ENCODE measurements at places on chromosomes 1 and 21. TPM values are rescaled to one million over a fixed set of nuclear protein-coding genes. Genes with fewer than 3 reads are reported as not detected.

S100A14 gene
- 332 TPM for total RNA-seq

GRCh38 chr1:232590744-232591082 is 39.2 kb downstream of the SIPA1L2 start:
- no peak overlapping the region for H3K4me3 ChIP-seq
- H3K27ac ChIP-seq: no peak overlapping the region
- no peaks in the 10 kb centered on the region for H3K36me3 ChIP-seq
- no peaks in the 10 kb centered on the region for H3K27me3 ChIP-seq
- DNase-seq: no peak
- peaks cover 27% of the 10 kb centered on the region for H3K4me1 ChIP-seq

DNA sequence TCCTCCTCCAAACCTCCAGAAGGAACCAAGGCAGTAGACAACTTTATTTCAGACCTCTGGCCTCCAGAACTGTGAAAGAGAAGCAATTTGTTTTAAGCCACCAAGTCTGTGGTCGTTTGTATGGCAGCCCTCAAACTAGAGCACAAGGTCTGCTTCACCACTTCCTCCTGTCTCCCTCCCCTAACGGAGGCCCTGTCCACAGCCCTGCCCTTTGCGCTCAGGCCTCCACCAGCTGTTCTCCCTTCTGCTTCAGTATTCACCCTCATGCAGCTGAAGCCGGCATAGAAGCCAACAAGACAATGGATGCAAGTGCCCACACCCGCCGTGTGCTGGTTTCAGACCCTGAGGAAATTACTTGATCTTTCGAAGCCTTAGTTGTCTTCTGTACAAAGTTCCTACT is 364.1 kb downstream of the HHAT start:
- H3K27ac ChIP-seq: no peak overlapping the region
- H3K27me3 ChIP-seq: peaks cover 1% of the 10 kb centered on the region
- DNase-seq: no peak
- H3K4me1 ChIP-seq: peaks cover 7% of the 10 kb centered on the region
- H3K36me3 ChIP-seq: no peaks in the 10 kb centered on the region
- H3K4me3 ChIP-seq: no peak overlapping the region

- H3K27me3 ChIP-seq: no peaks in the 10 kb centered on the region
- peaks cover 6% of the 10 kb centered on the region for H3K36me3 ChIP-seq
- no peak overlapping the region for H3K27ac ChIP-seq
Measured at GRCh38 chr1:13812456-13813397, 112.7 kb downstream of the PRDM2 start.

DNA sequence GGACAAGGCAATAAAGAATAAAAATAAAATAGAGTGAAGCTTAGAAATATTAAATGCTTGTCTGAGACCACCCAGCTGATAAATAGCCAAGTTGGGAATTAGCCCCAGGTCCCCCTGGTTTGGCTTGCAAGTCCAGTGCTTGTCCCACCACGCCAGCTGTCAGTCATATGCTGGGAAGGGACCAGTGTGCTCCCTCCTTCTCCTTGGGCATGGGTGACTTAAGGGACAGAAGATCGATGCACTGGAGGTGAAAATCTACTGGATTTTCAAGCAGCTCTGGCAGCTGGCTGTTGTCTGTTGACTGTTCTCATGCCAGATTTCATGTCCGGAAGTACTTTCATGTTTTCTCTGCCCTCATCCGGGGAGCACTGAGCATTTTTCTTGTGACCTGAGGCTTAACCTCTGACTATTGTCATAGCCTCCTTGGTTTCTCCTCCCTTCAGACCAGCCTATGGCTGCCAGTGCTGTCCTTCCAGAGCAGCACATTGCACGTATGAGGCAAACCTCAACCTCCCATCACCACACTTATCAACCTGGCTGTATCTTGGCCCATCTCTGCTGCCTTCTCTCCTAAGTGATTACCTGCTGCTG is 12.4 kb downstream of the LMOD1 start:
- peaks cover 12% of the 10 kb centered on the region for H3K4me1 ChIP-seq
- no peak overlapping the region for H3K4me3 ChIP-seq
- H3K36me3 ChIP-seq: no peaks in the 10 kb centered on the region
- no peaks in the 10 kb centered on the region for H3K27me3 ChIP-seq

GRCh38 chr21:45959779-45960390 is 21.7 kb upstream of the COL6A1 start:
- no peak overlapping the region for H3K4me3 ChIP-seq
- no peak overlapping the region for H3K27ac ChIP-seq
- peaks cover 59% of the 10 kb centered on the region for H3K27me3 ChIP-seq
- no peak for DNase-seq

- no peaks in the 10 kb centered on the region for H3K27me3 ChIP-seq
- no peaks in the 10 kb centered on the region for H3K4me1 ChIP-seq
- H3K27ac ChIP-seq: no peak overlapping the region
- no peak overlapping the region for H3K4me3 ChIP-seq
Measured at GRCh38 chr1:221230605-221231004, 351.4 kb downstream of the HLX start.

DNA sequence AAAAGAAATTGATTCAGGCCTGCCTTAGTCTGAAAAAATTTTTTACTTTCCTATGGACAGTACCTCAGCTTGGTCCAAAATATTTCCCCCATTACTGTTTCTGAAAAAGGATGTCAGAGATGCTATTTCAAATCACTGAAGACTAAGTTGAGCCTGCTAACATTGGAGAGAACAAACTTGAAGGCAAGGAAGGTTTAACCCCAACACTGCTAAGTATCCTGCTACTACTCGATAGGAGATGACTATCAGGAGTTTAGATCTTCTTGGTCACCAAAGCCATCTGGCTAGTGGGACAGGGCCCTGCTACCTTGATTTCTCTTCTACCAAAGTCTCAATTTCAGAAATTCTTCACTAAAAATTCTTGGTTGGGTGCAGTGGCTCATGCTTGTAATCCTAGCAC is 22.7 kb upstream of the POGZ start:
- no peak overlapping the region for H3K4me3 ChIP-seq
- H3K27me3 ChIP-seq: no peaks in the 10 kb centered on the region
- no peaks in the 10 kb centered on the region for H3K36me3 ChIP-seq
- peaks cover 6% of the 10 kb centered on the region for H3K4me1 ChIP-seq
- DNase-seq: no peak

GRCh38 chr1:230431527-230431926 is 5.4 kb upstream of the PGBD5 start:
- H3K4me3 ChIP-seq: no peak overlapping the region
- H3K36me3 ChIP-seq: no peaks in the 10 kb centered on the region
- H3K27ac ChIP-seq: no peak overlapping the region

DNA sequence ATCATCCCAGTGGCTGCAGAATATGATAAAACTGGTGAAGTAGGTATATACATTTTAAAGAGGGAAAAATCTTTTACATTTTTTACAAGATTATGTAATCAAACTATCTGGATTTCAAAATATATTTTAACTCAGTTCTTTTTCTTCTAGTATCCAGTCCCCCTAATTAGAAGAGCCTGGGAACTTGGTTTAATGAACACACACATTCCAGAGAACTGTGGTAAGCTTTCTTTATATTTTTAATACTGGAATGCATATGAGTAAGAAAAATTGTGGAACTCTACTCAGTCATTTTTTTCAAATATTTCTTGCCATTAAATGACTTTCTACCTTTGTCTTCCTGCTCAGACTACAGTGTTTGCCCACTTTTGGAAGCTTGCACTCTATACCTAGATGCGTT is 8.2 kb downstream of the ACADM start:
- H3K27me3 ChIP-seq: no peaks in the 10 kb centered on the region
- no peak for DNase-seq
- H3K4me3 ChIP-seq: no peak overlapping the region
- H3K4me1 ChIP-seq: peaks cover 5% of the 10 kb centered on the region
- H3K36me3 ChIP-seq: peaks cover 39% of the 10 kb centered on the region
- H3K27ac ChIP-seq: no peak overlapping the region

- H3K27ac ChIP-seq: no peak overlapping the region
- H3K4me3 ChIP-seq: no peak overlapping the region
- peaks cover 5% of the 10 kb centered on the region for H3K36me3 ChIP-seq
- H3K27me3 ChIP-seq: no peaks in the 10 kb centered on the region
- DNase-seq: no peak
Measured at GRCh38 chr1:118986555-118987467, 1.3 kb downstream of the TBX15 start.

EFNA3 gene
- 1.7 TPM for total RNA-seq

GRCh38 chr1:161044535-161044907 is 1.3 kb downstream of the USF1 start:
- peak overlapping the region; percentile 93 for H3K4me3 ChIP-seq
- H3K27ac ChIP-seq: peak overlapping the region; percentile 99
- H3K4me1 ChIP-seq: peaks cover 18% of the 10 kb centered on the region
- no peaks in the 10 kb centered on the region for H3K27me3 ChIP-seq
- DNase-seq: no peak

PRR9 gene
- not detected for total RNA-seq

GRCh38 chr1:23914921-23915320 is 1.8 kb upstream of the CNR2 start:
- no peaks in the 10 kb centered on the region for H3K36me3 ChIP-seq
- no peak overlapping the region for H3K4me3 ChIP-seq
- no peak for DNase-seq
- H3K4me1 ChIP-seq: peaks cover 6% of the 10 kb centered on the region

Measured in MCF 10A (cell line).